Neuronal stem cell (in vitro differentiated cells): ENCODE measurements at places on chromosomes 16 and 17.

DNA sequence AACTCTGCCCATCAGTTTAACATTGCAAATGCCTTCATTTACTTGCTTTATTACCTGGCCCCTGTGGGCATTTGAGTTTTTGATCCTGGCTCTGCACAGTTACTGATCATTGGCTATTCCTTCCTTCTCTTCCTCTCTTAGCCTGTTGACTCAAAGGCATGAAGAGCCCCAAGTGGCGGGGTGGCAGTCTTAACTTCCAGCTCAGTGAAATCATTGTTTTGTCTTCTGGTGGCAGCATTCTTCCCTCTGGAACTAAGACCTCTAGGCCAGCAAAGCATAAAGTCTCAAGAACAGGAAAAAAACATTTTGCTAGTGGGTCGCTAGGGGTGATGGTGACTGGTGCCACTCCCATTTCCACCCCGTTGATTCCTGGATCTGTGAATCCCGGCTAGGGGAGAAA, 52.3 kb upstream of the MRTFB start:
- no peak for DNase-seq

GRCh38 chr16:86868786-86869185, 290.4 kb downstream of the FOXL1 start:
- no peak for DNase-seq

- no peak for DNase-seq
These were observed 12.1 kb upstream of the NLRP1 start for GRCh38 chr17:5596421-5596820.

GRCh38 chr17:80279895-80280294, 19.2 kb downstream of the RNF213 start:
- DNase-seq, result no peak

- DNase-seq, result no peak
These were observed 5.6 kb upstream of the NOTUM start for GRCh38 chr17:81966343-81967243.
